ENCODE measurements at places on chromosomes 7 and 10. TPM values are rescaled to one million over a fixed set of nuclear protein-coding genes. Genes with fewer than 3 reads are reported as not detected.

GRCh38 chr10:9219860-9220259 is 1165.4 kb downstream of the GATA3 start:
- DNase-seq: no peak

GRCh38 chr10:83886871-83887270 is 252.4 kb upstream of the GHITM start:
- no peak for DNase-seq

Gene SPDYE2
- not detected for total RNA-seq

DNA sequence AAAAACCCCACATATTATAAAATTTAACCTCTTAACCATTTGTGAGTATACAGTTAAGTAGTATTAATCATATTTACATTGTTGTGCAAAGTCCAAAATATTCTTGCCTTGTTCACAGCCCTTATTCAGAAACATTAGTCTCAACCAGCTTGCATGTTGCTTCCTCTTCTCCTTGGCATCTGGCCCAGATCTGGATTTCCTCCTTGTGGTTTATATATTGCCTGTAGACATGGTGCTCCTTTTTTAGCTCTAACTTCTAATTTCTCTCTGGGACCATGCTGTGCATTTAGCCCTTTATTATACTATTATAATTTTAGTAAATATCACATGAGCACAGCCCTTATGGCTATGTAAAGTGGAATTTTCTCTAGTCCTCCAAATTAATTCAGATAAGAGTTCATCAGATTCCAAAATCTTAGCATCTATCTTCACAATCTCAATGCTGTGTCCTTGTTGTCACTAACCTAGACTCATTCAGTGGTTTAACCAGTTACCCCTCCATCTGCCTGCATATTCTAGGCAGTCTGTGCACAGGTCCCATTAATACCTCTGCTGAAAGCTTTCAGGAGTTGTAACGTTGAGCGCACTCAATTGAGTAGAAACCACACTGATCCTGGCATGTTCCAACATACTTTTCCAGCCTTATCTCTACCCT is 7.9 kb downstream of the CPED1 start:
- DNase-seq: peak; percentile 96

Gene AHR
- total RNA-seq: 84.4 TPM

Gene NKX6-2
- not detected for total RNA-seq

Gene GPR15LG
- not detected for total RNA-seq

DNA sequence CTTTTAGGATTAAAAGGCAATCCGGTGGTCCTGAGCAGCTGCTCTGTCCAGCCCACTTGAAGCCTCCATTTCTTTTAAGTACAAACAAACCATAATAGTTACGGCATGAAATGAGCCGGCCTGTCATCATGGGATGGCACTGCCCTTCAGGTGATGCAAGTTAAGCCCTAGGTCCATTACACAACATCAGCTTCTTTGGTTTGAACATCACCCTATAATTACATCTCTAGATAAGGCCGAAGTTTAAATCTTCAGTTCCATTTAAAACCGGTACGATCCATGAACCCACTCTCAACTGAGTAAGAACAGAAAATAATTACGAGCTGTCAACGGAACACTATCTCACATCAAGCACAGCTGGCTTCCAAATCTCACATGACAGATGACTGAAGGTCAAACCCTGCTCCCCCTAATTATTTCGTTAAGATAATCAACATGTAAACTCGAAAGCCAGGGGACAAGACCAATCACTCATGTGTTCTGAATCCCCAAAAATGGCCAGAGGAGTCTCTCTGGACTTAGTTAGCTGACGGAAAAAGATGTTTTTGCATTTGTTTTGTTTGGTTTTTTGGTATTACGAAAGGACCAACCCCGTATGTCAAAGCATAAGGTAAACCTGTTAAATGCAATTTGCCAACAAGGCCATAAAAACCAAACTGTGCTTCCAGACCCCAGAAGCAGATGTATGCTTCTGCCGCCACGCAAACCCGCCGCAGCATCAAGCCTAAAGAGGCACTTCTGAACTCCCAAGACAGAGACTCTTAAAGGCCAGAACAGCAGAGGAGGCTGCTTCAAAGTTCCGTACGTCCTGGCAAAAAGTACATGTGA is 10.8 kb downstream of the GNA12 start:
- no peak for DNase-seq

Gene SND1
- 174 TPM for total RNA-seq

DNA sequence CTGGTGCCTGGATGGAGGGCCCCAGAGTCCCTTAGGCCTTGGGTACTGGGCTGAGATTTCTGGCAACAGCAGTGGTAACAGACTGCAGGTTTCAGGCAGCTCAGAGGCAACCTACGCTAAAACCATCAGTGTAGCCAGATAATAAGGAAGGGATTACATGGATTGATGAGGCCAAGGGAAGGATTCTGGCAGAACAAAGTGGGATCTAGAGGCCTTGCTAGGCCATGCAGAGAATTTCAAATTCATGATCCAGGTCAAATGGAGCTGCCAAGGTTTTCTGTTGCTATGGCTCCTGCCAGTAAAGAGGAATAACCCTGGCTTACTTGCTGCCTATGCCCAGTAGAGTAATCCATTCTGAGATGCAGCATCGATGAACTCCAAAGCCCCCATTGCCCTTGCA is 445.7 kb downstream of the ADRA2A start:
- no peak for DNase-seq

DNA sequence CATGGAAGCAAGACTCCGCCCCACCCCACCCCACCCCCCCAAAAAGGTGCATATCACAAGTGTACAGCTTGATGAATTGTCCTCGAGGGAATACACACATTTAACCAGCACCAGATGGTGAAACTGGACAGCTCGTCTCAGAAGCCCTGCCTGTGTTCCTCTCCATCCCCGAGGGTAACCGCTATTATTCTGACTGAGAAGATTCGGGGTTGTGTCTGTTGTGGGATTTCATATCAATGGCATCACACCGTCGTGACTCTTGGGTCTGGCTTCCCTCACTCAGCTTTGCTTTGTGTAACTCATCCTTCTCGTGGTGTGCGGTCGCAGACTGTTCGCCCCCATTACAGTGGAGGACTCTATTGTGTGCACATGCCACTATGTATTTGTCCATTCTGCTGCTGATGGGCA is 18.9 kb downstream of the PODXL start:
- DNase-seq: peak; percentile 9

DNA sequence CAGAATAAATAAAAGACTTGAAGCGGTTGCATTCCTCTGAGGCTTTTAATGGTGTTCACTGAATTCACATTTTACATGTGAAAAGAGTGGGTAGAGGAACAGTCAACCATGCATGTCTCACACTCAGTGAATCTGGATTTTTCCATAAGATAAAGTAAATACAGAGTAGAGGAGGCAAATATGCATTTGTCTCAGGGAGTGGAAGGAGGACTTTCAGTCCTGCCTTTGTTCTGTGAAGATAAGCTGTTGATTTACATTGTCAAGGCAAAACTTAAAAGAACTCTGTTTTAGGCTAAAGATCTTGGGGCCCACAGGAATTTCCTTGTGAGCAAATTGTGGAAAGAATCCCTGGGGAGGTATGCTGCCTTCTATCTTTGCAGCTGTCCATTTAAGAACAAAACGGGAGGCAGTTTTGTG is 825.3 kb upstream of the MBL2 start:
- DNase-seq: peak; percentile 69

GRCh38 chr7:22561895-22562593 is 62.1 kb upstream of the STEAP1B start:
- DNase-seq: peak; percentile 55

Gene VGF
- total RNA-seq: 0.66 TPM

DNA sequence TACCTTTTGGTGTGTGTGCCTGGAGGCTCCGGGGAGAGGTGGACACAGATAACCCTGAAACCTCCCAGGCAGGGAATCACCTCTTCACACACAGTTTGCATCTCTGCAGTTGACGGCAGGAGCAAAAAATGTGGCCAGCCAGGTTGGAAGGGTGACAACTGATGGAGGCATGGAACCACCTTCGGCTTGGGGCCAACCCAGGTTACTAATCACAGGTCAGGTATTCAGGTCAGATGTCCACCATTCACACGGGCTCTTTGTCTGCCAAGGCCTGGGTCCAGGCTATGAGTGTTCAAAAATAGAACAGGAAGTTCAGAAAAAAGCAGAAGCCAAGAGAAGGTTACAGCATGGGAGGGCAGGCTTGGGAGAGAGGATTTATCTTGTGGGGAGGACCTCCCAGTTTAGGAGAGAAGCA is 137.2 kb upstream of the EFCAB10 start:
- no peak for DNase-seq

GRCh38 chr10:24269476-24269875 is 60.5 kb downstream of the KIAA1217 start:
- no peak for DNase-seq

Gene SUN3
- not detected for total RNA-seq

DNA sequence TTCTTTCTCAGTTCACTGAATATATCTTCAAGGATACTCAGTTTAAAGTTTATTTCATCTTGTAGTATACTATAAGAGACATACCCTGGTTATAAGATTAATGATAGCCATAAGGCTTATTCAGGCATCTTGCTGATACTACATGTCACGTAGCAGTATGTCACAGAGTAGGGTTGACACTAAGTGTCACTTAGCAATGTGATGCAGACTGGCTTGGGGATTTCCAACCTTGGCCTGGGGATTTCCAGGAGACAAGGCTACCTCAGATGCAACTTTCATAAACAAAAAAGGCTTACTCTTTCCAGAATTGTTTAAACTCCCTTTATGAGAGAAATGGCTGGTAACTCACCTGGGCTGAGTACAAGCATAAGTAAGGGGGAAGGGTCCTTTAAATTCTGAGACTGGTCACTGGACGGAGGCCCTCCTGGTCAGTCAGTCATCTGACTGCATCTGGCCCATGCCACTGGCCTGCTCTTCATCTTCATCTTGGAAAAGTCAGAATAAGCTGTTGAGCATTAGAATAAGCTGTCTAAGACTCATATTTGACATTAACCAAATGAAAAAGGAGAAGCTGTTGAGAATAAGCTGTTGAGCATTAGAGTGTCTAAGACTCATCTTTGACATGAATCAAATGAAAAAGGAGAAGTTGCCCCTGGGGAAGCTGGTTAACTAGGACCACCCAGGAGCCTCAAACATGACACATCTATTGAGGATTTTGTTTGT is 9.5 kb downstream of the SLC13A1 start:
- DNase-seq: no peak

Gene CLDN12
- total RNA-seq: 44.8 TPM

- DNase-seq: no peak
Observed at GRCh38 chr7:445563-446288, 73.9 kb downstream of the PDGFA start.

Gene SPRN
- under 0.01 TPM for total RNA-seq

GRCh38 chr7:38310591-38311101 is 37.2 kb upstream of the TARP start:
- DNase-seq: peak; percentile 28

- DNase-seq: peak; percentile 81
Observed at GRCh38 chr7:90271753-90272152, 26.8 kb downstream of the CFAP69 start.

Gene PSD
- 5.3 TPM for total RNA-seq

Gene GALNT17
- under 0.01 TPM for total RNA-seq

Gene CRYGN
- total RNA-seq: 0.50 TPM

DNA sequence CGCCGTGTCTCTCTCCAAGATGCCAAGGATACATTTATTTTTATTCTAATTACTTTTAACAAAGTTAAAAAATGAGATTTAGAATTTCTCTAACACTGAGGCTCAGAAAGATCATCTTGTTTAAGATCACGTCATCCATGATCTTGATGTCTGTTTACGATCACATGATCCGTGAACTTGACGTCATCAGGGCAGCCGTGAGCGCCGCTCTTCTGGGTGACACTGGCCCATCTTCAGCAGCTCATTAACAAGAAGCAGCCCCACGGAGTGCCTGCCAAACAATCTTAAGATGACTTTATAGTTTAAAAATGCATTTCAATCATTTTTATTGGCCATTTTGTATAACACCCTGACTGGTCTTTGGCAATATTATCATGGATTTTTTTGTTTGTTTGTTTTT is 291.1 kb upstream of the PRKCQ start:
- DNase-seq: peak; percentile 57

DNA sequence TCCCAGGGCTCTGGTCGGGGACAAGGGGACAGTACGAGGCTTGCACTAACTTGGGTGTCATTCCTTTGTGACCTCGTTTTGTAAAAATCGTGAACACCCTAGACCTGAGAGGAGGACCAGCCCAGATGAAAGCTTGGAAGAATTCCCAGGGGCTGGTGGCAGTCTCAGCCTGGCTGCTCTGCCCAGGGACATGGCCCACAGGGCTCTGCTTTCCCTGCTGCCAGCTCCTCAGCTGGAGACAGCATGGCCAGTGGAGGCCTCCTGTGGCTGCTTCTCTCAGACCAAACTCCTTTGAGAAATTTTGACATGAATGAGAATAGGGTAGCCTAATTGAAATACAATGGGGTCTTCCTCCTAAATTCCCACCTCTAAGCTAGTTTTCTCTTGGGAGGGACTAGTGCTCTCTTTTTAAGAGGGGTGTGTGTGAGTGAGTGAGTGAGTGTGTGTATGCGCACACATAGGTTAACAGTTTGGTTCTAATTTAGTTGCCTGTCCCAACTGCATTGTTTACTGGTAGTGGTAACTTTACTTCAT is 140.3 kb upstream of the EFCAB10 start:
- no peak for DNase-seq

DNA sequence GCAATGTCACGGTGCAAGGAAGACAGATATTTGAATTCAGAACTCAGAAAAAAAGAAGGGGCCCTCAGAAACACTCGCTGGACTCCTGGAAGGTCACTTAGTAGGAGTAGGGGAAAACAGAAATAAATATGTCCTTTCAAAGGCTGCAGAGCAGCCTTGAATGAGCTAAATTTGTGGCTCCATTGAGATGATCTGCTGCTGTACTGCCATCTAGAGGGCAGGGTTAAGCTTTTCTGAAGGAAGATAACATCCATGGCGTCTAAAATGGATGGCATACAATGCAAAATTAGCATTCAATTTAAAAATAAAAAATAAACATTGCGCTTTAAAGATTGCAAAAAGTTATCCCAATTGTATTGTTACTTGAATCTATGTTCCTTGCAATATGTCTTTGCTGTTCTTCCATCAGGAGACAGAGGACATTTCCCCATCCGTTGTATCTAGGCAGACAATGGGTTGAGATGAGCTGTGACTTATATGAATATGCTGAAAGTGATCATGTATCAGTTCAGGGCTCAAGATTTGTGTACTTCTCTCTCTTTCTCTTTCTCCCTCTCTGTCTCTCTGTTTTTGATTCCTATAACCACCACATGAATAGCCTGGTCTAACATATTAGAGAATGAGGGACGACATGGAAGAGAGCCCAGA is 642.2 kb downstream of the SH2D4B start:
- DNase-seq: no peak

Gene UPK3B
- total RNA-seq: under 0.01 TPM

Gene ACBD7
- under 0.01 TPM for total RNA-seq

DNA sequence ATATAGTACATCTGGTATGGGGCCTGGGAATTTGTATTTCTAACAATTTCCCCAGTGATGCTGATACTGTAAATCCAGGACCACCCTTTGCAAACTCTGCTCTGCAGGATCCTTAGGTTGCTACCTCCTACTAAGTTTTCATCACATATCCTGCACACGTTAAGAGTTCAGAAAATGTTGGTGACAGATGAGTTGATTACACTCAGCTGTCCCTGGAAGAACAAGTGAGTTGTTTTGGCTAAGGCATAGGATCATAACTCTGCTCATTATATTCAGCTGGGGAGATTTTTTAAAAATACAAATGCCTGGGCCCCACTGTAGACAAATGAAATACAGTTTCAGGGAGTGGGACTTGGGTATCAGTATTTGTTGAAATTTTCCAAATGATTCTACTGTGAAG is 274.6 kb upstream of the HABP2 start:
- DNase-seq: no peak

Gene PROSER2
- total RNA-seq: 1.8 TPM

Gene LRIT1
- not detected for total RNA-seq

- DNase-seq: peak; percentile 85
Observed at GRCh38 chr7:74343281-74344131, 54.3 kb downstream of the CLIP2 start.

- DNase-seq: peak; percentile 93
Observed at GRCh38 chr10:102455893-102456471, 4.6 kb upstream of the C10orf95 start.
